Astrocyte (in vitro differentiated cells and primary cell): ENCODE measurements at places on chromosomes 11 and 22.

DNA sequence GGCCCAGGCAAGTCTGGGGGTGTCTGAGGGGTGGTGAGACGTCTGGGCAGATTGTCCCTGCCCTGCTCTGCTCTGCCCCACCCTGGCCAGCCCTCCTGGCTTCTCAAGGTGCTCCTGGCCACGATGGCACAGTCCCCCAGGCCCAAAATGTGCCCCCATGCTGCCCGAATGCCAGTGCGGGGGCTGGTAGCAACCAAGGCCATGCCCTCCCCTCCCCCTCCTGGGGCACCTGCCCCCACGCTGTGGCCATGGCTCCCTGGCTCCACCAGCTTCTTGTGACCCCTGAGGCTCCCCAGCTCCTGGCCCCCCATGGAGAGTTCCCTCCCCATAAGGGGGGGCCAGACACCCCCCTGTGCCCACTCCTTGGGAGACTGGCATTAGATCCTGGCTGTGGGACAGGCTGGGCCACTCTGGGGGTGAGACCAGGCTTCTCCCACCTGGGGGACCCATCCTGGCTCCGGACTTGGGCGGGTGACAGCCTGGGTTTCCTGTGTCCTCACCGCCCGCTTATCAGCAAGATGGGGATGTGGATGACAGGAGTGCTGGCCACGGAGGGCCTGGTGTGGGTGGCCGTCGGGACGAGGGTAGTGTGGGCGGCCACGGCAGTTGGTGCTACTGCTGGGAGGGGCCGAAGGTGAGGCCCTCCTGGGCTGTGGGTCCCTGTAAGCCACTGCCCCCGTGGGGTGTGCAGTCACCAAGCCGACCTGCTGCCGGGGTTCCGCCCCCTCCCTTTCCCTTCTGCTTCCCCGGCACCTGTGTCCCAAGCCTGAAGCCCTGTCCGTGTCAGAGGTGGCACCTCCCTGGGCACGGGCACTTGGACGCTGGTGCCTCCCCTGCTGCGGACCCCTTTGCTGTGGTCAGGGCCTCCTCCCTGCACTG lies 15.9 kb upstream of the MUC6 start:
- no peak overlapping the region for H3K27ac ChIP-seq
- no peaks in the 10 kb centered on the region for H3K36me3 ChIP-seq
- H3K4me3 ChIP-seq: no peak overlapping the region

GRCh38 chr22:46070803-46071450 lies 79.4 kb upstream of the PPARA start:
- peaks cover 47% of the 10 kb centered on the region for H3K4me1 ChIP-seq
- H3K36me3 ChIP-seq: peaks cover 8% of the 10 kb centered on the region
- H3K4me3 ChIP-seq: peak overlapping the region; percentile 62
- H3K27me3 ChIP-seq: no peaks in the 10 kb centered on the region
- DNase-seq: no peak
- H3K27ac ChIP-seq: peak overlapping the region; percentile 99

GRCh38 chr22:41582694-41583093 lies 6.9 kb downstream of the PMM1 start:
- no peak for DNase-seq
- H3K27ac ChIP-seq: no peak overlapping the region
- H3K4me1 ChIP-seq: no peaks in the 10 kb centered on the region
- no peaks in the 10 kb centered on the region for H3K27me3 ChIP-seq

GRCh38 chr22:37501610-37502341 lies 15.6 kb upstream of the MFNG start:
- no peaks in the 10 kb centered on the region for H3K27me3 ChIP-seq
- H3K36me3 ChIP-seq: peaks cover 16% of the 10 kb centered on the region
- H3K4me1 ChIP-seq: peaks cover 40% of the 10 kb centered on the region

DNA sequence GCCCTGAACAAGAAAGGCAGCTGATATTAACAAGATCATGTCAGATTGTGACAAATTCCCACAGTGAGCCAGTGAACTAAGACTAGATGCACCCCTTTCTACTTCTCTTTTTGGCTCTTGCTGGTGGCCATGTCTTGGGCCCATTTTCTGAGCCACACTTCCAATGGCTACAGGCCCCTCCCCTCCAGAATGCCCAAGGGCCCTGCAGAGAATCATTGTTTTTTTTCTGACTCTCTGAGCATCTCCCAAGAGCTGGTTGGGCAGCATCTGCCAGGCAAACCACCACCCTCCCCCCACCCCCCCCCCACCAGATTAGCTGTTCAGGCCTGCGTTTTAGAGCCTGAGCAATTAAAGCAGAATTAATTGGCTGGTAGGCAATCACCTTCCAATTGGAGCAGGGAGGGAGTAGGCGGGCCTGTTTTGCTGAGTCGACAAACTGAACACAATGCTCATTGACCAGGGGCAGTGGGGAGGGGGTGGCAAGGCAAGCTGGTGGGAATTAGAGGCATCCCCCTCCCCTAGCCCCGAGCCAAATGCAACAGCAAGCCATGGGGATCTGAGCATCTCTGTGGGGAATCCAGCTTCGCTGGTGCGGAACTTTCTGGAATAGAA lies 541.4 kb downstream of the MN1 start:
- peaks cover 3% of the 10 kb centered on the region for H3K4me1 ChIP-seq
- H3K36me3 ChIP-seq: no peaks in the 10 kb centered on the region
- H3K27ac ChIP-seq: no peak overlapping the region
- H3K4me3 ChIP-seq: no peak overlapping the region
- no peaks in the 10 kb centered on the region for H3K27me3 ChIP-seq

DNA sequence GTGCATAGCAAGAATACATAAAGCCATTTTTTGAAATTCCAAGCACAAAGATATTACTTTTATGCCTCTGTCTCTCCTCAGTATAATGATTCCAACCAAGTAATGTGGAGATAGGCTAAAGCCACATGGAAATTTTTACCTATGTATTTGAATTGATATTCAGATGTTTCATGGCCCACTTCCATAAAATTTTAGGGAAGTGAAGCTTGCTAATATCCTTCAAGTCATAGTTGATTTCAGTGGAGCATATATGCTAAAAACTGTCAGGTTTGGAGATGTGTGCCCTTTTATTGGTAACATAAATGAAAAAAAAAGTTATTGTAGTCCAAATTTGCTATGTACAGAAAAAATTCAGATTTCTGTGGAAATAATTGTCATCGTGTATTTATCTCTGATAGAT lies 12.3 kb downstream of the MS4A4E start:
- H3K27ac ChIP-seq: no peak overlapping the region
- H3K36me3 ChIP-seq: no peaks in the 10 kb centered on the region
- H3K4me3 ChIP-seq: no peak overlapping the region
- no peaks in the 10 kb centered on the region for H3K4me1 ChIP-seq

DNA sequence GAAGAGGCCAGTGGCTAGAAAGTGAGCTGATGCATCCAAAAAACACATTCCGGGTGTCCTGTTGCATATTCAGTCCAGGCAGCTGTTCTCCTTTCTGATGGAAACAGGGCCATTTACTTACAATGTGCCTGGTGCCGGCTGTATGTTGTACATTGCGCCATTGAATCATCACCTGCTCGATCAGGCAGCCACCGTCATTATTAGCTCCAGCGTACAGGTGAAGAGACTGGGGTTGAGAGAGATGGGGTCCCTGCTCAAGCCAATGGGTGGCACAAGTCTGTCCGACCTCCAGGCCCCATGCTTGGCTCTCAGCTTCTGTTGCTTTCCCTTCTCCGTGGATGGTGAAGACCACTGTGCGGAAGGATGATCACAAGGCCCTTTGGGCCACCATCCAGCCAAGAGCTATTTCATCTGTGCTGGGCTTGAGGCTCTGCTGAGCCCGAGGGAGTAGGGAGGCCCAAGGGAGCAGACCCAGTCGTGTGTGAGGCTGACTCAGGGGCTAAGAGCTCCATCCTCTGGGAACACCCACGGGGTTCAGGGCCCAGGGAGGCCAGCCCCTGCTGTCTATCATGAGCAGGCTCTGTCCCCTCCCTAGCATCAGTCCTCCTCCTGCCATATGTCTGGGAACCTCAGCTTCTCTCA lies 20.7 kb upstream of the EMID1 start:
- DNase-seq: no peak
- no peaks in the 10 kb centered on the region for H3K36me3 ChIP-seq
- no peaks in the 10 kb centered on the region for H3K4me1 ChIP-seq
- H3K27me3 ChIP-seq: no peaks in the 10 kb centered on the region
- H3K27ac ChIP-seq: no peak overlapping the region
- no peak overlapping the region for H3K4me3 ChIP-seq

GRCh38 chr22:19478045-19478900 lies 720 bp downstream of the UFD1 start:
- peak overlapping the region; percentile 92 for H3K4me3 ChIP-seq
- H3K27ac ChIP-seq: peak overlapping the region; percentile 100
